ENCODE measurements at places on chromosomes 5 and 9. TPM values are rescaled to one million over a fixed set of nuclear protein-coding genes. Genes with fewer than 3 reads are reported as not detected.

The SLC27A6 gene
- total RNA-seq, result not detected

The APC gene
- 63.9 TPM for total RNA-seq

The CDX1 gene
- total RNA-seq, result 0.65 TPM

The TRIO gene
- 222 TPM for total RNA-seq

The HSPA5 gene
- 126 TPM for total RNA-seq

The STING1 gene
- total RNA-seq, result 42.1 TPM

The LCN9 gene
- not detected for total RNA-seq

The SV2C gene
- 0.08 TPM for total RNA-seq

The MARVELD2 gene
- total RNA-seq, result 0.63 TPM

The ADGRD2 gene
- total RNA-seq, result not detected

The GRXCR2 gene
- not detected for total RNA-seq

The SH3GL2 gene
- 0.18 TPM for total RNA-seq

The CLIC3 gene
- 4.3 TPM for total RNA-seq

The FOXD4L3 gene
- total RNA-seq, result not detected

The CDKN2B gene
- total RNA-seq, result 16.0 TPM

The TEX48 gene
- total RNA-seq, result not detected

The FST gene
- 80.2 TPM for total RNA-seq

Measured in fibroblast of the aortic adventitia (primary cell).